Left kidney (tissue), 8 donors: ENCODE measurements at places on chromosomes 1 and 21. TPM values are rescaled to one million over a fixed set of nuclear protein-coding genes. Genes with fewer than 3 reads are reported as not detected.

DNA sequence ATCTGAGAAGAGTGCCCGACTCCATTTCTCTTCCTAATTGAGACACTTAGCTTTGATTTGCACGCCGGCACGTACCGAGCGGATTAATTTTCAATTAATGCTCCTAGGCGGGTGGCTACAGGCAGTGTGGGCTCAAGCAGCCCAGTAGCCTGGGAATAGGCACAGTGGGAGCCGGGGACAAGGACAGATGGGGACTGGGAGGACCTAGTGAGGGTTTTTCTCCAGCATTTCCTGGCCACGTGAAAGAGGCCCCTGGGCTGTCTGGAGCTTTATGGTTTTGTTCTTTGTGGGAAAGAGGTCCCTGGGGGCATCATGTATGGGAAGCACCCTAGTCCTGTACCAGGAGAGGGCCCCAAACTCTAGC, 78.6 kb upstream of the CSF3R start:
- no peak for DNase-seq

The HNRNPR gene
- 298 TPM for polyA plus RNA-seq

DNA sequence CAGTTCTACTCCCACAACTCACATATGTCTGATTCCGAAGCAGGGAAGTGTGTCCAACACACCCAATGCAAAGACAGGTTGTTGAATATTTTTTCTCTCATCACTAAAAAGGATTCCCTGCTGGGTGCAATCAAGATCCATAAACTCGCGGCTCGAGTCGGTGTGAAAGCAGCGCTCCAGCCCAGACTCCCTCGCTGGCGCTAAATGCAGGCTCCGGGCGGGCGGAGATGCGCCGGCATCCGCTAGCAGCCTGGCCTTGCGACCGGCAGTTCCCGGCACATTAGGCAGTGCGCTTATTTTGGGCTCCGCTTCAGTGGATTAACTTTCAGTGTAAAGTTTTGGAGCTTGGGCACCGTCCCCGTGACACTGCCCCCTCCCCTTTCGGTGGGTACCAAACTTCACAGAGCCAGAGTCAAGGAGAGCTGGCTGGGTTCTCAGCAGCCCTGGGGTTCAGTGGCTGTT, 87.7 kb upstream of the POU3F1 start:
- no peak for DNase-seq

The HRNR gene
- polyA plus RNA-seq, result 1.0 TPM

DNA sequence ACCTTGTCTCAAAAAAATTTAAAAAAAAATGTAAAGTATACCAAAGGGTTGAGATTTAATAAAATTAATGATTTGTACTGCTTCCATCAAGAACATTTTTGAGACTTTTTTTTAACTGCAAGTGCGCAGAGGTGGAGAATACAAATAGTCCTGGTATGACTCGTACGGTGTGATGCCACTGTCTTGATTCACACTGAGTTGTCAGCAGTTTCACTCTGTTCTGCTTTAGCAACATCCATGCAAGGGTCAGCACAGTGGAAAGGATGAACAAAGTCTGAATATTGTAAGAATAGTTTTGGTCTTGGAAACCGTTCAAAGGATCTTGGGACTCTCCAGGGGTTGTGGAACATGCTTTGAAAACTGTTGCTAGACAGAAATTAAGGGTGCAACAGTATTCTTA, 40.2 kb downstream of the EXO1 start:
- DNase-seq, result no peak

The SPRR4 gene
- polyA plus RNA-seq, result not detected

DNA sequence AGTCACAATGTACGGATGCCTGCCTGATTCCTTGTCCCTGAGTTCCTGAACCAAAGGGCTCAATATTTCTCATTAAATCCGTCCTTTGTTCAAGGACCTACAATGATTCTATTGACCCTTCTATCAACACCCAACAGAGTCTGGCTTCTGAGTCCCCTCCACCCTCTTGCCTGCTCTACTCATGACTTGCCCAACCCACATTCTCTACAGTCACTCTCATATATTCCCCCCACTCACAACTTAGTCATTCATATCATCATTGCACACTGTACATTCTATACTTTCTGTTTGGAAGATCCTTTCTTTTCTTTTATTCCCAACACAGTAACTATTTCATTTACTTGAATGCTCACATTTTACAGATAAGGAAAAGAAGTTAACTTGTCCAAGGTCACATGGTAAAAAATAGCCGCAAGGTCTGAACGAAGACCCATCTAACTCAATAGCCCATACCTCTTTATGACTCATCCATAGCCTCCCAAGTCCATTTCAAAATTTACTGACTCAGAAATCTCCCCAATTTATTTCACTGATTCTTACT, 3.6 kb downstream of the OTUD7B start:
- DNase-seq, result no peak

GRCh38 chr1:69994241-69994640, 211.1 kb downstream of the LRRC40 start:
- no peak for DNase-seq

DNA sequence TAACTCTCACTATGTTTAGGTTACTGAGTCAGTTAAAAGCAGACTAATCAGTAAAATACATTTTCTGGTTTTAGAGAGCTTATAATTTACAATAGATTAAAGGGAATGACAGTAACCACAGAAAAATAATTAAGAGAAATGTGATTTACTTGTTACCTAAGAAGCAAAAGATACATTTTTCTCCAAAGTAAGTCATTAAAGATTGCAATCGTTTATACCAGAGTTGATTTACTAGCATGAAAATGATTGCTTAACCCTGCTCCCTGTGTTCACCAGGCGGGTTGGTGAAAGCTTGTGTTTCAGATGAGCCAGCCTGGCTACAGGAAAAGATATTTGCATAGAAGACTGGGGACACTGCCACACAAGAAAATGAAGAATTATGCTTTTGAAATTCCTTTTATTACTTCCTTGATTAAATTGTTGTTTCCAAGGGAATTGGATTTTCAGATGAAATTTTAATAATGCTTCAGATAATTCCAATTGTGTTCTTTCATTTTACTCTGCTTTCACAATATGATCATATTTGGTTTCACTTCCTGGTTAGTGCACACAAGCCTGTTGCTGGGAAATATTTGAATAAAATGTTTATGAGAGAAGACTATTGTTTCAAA, 27.9 kb downstream of the LRRC8B start:
- DNase-seq, result no peak

The NBPF10 gene
- polyA plus RNA-seq, result 4.3 TPM

The CLDN17 gene
- not detected for polyA plus RNA-seq

DNA sequence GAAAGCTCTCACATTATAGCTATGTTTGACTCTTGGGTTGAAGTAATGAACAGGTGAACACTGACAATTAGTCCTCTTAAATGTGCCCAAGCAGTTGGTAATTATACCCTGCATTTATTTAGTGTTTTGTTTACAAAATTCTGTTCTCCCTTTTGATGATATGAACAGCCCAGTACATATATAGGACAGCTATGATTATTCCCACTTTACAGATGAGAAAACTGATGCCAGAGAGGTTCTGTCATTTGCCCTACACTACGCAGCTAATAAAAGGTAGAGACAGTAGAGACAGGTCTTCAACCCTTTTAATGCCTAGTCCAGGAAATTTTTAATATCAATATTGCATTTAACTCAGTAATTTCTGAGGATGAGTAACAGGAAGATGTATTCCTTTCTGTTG, 46.1 kb upstream of the DNAJC6 start:
- DNase-seq, result no peak

The CRYAA gene
- polyA plus RNA-seq, result 0.22 TPM

DNA sequence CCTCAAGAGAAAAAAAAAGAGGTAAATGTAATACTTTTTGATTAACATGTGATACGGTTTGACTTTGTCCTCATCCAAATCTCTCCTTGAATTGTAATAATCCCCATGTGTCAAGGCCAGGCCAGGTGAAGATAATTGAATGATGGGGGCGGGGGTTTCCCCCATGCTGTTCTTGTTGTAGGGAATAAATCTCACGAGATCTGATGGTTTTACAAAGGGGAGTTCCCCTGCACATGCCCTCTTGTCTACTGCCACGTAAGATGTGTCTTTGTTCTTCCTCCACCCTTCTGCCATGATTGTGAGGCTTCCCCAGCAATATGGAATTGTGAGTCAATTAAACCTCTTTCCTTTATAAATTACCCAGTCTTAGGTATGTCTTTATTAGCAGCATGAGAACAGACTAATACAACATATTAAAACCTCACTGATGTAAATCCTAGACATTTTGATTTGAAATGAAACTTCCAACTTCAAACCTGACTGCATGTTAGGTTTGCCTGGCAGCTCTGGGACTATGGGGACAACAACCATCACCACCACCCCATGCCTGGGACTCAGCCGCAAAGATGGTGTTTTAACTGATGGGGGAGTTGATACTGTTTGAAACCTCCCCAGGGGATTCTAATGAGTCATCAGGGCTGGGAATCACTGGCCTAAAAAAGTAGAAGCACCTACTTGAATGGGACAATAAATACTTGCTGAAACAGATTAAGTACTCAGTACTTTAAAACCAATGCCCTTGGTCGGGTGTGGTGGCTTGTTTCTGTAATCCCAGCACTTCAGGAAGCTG, 32.8 kb upstream of the BACH1 start:
- no peak for DNase-seq
